Femur (tissue), 1 donor: ENCODE measurements at places on chromosomes 5 and 9.
A peak's percentile ranks its signal among the peaks of the same experiment; 100 is the strongest.

DNA sequence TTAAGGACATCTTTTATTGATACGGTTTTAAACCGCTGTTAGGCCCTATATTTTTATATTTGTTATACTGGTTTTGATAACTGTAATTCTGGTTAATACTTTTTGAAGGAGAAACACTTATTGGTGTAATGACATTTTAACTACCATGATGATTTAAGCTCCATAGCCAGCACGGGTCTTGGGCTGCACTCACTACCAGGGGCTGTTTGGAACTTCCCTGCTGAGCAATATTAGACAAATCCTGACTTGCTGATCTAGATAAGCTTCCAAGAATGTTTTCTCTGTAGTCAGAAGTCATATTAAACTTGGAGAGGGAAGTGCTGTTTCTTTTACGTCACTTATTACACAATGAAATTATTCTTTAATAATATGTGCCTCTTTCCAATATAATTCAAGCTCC is 540.0 kb upstream of the GRAMD2B start:
- DNase-seq, result no peak

DNA sequence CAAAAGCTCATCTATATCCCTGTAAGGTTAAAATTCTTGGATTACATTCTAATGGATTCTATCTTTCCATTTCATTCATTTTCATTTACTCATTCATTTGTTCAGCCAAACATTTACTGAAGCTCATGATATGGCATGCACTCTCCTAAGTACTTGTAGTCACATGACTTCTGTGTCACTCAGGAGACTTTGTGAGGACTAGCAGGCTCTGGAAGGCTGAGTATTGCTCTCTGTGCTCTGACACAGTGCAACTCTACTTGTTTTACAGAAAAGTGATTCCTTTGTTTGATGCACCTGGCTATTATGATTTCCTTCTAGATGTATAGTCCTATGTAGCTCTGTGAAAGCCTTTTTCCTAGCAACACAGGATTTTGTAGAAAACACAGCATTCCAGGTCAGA is 53.0 kb downstream of the YIPF5 start:
- DNase-seq, result no peak

DNA sequence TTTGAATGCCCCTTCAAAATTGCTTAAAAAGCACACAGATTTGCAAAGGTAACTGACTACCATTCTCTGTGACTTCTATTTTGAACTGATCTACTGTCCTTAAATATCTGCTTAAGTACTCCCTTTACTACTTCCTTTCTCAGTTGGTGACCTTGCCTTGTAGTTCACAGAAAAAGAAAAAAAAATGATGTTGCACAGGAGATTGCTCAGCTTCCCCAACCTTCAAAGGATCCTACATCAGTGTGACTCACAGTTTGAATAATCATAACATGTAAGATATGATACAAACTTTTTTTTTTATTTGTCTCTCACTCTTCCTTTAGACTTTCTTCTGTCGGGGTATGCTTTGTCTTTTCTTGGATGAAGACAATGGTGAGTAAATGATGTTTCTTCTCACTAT is 1029.6 kb downstream of the CDH12 start:
- DNase-seq, result no peak

DNA sequence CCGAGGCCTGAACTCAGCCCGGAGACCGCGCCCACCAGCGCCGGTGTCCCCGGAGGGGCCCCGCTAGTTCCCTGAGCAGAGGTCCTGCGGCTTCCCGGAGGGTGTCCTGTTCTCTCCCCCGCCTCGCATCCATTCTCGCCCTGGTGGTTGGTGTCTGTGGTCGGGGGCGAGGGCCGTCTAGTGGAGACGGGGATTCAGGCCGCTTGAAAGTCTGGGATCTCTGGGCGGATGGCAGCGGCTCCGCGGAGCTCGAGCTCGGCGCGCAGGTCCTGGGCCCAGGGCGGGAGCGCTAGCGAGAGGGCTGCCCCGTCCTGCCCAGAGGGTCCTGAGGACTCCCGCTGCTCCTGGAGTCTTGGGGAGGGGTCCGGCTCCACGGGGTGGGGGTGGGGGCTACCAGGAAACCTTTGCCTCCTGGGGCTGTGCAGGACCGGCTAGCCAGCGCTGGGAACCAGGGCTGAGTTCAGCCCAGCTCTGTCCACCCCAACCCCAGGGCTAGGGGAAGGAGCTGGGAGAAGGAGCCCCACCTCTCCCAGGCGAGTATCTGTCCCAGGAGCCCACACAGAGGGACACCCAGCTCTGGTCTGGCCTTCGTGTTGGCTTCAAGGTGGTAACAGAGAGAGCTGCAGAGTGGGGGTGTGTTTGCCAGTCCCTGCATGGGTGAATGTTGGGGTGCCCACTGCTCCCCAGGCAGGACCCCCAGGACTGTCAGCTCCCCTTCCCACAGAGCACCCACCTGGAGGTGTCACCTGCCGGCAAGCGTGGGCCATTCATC is 4.0 kb downstream of the TOR4A start:
- peak; percentile 38 for DNase-seq
